ENCODE measurements at places on chromosomes 7 and 10.

- peak; percentile 58 for DNase-seq
Observed at GRCh38 chr10:43231523-43232078, 35.3 kb downstream of the RASGEF1A start.

GRCh38 chr7:6035165-6035564 lies 4.0 kb downstream of the ANKRD61 start:
- DNase-seq = no peak

- DNase-seq = no peak
Observed at GRCh38 chr10:44478876-44479705, 94.2 kb upstream of the CXCL12 start.

GRCh38 chr10:30039567-30039966 lies 19.8 kb downstream of the JCAD start:
- no peak for DNase-seq

DNA sequence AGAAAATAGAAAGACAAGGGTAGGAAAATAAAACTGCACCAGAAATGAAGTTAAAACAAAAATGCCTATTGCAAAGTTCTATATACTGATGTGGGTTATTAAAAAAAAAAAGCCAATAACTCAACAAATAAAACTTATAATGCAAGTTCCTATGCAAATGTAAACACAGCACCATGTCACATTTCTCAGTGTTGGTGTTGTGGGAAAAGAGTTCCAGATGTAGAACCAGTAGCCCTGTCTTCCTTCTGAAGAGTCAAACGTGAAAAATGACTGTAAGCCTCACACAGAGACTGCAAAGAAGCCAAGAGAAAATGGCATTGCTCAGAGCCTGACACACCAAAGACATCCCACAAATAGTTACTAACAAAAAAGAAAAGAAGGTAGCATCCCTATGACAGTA lies 10.1 kb downstream of the PON2 start:
- no peak for DNase-seq

- no peak for DNase-seq
Observed at GRCh38 chr7:127943541-127944521, 87.4 kb downstream of the LRRC4 start.

GRCh38 chr10:126014309-126014708 lies 117.9 kb downstream of the FANK1 start:
- no peak for DNase-seq

- DNase-seq = peak; percentile 14
Observed at GRCh38 chr10:27531336-27531847, 27.3 kb downstream of the RAB18 start.

DNA sequence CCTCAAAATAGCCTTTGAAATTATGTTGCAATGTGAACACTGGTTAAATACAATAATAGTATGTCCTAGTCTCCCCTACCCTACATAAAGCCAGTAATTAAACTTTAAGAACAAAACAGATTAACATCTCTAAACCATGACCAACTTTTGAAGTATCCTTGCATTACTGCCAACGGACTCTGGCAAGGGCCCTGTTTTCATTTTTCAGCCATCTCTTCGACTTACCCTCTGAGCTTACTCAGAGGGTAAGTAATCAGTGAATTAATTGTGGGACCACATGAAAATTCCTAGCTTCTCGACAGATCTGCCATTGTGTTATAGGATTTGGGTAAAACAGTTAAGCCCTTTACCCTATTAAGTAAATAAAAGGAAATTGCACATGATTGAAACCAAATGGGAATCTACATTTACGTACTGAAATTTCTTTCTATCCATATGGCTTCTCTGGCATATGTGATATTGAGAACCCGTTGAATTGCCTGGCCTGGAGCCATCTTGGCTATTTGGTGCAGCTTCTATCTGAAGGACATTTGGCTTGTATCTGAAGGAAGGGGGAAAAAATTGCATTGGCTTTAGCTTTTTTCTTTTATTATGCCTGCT lies 39.6 kb downstream of the DYNC1I1 start:
- DNase-seq = no peak

DNA sequence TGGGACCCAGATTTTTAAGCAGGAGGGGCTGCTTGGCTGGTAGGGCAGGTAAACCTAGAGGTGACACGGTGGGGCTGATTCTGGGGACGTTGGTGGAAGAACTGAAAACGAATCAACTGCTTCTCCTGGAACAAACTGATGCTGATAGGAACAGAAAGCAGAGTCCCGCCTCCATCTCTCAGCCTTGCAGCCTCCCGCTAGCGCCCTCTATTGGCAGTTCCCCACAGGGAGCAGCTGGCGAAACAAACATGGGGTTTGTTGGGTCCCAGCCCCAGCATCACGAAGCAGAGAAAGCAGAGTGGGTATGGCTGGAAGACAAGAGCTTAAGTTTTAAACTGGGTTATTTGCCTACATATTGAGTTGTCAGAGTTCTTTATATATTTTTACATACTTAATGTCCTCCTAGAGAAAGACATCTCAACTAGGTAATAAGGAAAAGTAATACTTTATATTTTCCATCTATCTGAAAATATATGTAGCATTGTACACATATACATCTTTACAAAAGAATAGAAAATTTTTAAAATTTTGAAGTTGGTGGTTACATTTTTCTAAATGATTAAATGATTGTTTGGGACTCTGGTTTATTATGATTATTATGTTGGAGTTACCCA lies 42.3 kb upstream of the FOXI2 start:
- DNase-seq = peak; percentile 2

DNA sequence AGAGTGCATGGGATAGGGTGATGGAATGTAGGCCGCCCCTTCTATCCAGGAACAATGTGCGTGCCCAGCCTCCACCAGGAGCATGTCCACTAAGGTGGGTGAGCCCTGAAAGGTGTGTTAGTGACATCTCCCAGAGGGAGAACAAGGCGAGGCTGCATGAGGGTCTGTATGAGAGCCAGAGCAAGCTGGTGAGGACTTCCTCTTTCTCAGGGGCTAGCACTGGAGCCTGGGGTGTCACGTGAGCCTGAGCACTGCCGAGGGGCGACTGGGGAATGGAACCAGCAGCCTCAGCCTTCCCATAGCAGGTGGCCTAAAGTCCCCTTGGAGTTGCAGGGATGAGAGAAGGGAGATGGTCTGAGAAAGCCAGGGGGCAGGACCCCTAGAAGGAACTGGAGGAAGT lies 156.3 kb upstream of the COBL start:
- DNase-seq = no peak

DNA sequence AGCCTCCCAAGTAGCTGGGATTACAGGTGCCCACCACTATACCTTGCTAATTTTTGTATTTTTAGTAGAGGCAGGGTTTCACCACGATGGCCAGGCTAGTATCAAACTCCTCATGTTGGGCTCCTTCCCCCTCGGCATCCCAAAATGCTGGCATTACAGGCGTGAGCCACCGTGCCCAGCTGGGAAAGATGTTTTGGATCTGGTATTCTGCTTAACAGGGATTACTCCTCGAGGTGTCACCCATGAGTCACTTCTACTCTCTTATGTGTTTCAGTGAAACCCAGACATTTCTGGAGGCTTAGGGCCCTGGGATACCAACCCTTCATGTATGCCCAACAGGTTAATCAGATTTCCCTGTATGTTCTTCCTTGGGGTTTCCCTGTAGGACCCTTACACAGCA lies 11.8 kb upstream of the OPN4 start:
- no peak for DNase-seq

DNA sequence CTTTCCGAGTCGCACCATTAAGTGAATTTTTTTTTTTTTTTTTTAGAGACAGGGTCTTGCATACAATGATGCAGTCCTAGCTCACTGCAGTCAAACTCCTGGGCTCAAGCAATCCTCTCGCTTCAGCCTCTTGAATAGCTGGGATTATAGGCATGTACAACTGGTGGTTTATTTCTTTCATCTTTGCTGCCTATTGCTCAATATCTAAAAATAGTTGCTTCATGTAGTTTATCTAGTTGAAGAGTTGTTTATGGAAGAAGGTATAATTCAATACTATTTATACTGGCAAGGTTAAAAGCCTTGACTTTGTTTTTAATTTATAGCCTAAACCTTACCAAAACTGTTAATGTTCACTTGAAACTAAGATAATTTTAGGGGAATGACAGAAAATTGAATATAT lies 66.9 kb downstream of the SEMA3D start:
- no peak for DNase-seq

DNA sequence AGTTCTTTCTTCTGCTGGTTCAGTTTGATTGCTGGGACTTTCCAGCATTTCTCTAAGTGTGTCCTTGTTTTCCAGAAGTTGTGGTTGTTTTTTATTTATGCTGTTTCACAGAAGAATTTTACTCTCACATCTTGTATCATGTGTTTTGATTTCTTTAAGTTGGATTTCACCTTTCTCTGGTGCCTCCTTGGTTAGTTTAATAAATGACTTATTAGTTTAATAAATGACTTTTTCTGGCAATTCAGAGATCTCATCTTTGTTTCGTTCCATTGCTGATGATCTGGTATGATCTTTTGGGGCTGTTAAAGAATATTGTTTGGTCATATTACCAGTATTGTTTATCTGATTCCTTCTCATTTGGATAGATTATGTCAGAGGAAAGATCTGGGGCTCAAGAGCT lies 59.8 kb upstream of the CYP2C9 start:
- DNase-seq = no peak

DNA sequence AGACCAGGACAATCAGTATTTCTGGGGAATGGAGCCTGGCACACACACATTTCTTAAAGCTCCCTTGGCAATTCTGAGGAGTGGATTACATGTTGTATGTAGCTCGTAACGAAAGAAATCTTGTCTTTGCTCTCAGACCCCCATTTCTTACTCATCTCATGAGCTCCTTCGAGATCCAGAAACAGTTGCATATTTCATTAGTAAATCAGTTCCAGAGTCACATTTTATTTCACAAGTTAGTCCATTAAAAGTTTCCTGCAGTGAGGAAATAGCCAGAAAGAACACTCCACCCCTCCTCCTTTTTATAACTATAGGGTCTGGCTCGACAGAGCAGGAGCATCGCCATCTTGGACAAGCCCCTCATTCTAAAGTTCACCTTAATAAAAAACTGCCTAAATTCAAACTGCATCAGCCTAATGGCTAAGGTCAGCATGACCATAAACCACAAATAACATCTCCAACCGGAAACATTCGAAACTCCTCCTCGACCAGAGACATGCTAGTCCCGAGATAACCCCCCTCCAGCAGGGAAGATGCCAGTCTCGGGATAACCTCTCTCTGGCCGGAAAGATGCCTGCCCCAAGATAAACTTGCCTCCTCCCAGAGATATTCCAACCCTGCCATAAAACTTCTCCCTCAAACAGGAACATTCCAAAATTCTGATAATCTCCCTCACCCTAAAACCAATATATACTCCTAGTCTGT lies 7.4 kb downstream of the EGFR start:
- no peak for DNase-seq

DNA sequence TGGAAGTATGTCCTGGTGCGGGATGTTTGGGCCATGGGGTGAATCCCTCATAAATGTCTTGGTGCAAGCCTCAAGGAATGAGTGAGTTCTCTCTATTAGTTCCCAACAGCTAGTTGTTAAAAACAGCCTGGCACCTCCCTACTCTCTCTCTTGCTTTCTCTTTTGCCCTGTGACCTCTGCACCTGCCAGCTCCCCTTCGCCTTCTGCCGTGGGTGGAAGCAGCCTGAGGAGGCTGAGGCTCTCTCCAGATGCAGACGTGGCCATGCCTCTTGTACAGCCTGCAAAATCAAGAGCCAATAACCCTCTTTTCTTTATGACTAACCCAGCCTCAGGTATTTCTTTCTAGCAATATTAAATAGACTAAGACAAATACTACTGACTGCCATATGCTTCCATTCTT lies 210.3 kb downstream of the POM121L12 start:
- DNase-seq = no peak

DNA sequence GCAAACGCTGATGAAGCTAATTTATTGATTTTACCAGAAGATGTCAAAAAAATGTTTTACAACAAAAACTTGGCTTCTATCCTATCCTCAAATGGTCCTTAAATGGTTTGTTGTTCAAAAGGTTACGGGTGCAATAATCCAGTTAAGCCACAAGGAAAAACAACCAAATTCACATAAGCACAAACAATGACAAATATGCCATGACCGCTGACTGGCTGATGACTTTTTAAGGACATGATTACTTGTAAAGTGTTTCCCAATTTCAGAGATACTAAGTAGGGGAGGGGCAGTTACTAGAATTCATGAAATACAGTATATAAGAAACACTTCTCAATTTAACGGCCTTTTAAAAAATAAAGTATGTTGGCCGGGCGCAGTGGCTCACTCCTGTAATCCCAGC lies 28.8 kb downstream of the ABI1 start:
- DNase-seq = no peak

- no peak for DNase-seq
Observed at GRCh38 chr10:112526906-112527305, 79.9 kb downstream of the VTI1A start.

All from CD4-positive, alpha-beta T cell treated with Interferon alpha-2 for 1 hour (primary cell).